ENCODE measurements at places on chromosomes 3 and 15.

GRCh38 chr3:48697952-48698351 lies 12.2 kb upstream of the NCKIPSD start:
- DNase-seq = no peak

DNA sequence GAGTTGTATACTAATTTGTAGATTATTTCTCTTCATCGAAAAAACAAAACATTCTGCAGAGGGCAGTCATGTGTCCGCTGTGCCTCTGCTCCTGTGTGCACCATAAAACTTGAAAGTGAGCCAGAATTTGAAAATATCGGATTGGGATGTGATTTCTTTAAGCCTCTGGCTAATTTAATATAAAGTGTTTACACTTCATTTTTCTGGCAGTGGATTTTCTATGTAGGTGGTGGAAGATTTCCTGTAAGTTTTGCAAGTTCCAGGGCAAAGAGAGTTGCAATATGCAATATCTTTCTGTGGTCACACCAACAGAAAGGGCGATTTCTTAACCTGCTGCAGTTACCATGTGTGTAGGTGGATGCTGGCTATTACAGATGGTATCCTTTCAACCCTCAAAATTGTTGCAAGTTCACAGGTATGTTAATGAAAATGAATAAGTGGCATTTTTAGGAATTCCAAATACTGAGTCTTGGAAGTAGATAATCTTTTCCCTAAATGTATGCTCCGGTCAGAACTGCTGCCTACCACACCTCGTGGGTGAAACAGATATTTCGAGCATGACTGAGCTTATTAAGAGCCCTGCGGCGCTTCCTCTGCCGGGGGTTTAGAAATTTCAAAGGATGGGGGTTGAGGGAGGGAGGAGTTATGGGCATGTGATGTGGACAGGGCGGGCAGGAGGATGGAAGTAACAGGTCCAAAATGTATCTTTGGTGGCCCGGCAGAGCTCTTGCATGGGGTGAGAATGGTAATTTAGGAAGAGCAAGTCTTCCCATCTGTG lies 134.0 kb downstream of the PGPEP1L start:
- DNase-seq = no peak

DNA sequence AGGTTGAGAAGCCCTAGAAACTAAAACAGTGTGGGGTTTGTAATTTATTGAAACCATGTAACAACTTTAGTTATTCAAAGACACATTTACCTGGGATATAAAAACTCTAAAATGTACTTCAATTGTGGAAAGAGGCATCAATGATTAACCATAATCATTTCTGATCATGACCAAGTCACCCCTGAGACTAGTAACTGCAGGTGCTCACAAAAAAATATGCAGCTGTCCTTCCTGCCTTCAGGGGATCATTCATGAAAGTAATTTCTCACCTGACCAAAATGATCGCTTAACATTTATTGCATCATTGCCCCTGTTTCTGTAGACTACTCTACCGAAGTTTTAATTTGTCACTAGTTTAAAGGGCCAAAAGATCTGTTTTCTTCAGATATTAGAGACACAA lies 9.0 kb downstream of the ACP3 start:
- DNase-seq = no peak

GRCh38 chr15:77753281-77753873 lies 120.7 kb upstream of the LINGO1 start:
- peak; percentile 0 for DNase-seq

DNA sequence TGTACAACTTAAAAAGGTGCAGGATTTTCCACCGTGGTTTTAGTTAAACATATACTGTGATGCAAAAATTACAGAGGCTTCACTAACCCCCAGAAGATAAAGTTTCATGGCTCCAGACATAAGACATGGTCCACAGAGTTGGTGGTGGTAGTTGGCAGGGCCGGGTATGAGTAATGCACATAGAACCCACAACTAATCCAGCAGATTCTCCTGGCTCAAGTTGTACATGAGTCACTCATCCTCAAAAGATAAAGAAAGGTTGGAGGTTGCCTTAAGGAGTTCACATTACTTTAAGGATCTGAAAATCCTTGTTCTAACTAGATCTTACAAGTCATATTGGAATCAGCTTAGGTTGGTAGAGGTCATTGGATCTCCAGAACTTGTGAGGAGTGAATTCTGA lies 98.3 kb upstream of the ZBTB20 start:
- DNase-seq = peak; percentile 74

DNA sequence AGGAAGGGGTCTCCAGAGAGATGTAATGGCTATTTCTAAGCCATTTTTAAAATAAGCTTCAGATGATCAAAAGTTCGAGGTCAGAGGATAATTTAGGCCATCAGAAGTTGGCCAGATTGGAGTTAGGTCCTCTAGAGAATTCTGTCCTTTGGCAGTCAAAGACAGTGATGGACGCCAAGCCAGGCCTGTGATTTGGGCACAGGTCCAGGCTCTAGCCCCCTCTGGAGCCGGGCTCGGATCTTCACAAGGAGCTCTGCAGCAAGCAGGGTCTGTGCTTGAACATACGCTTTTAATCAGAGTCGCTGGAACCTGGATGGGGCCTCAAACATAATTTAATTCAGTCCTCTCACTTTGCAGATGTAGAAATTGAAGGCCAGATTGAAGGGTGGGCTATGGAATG lies 151.4 kb upstream of the BCL6 start:
- no peak for DNase-seq

DNA sequence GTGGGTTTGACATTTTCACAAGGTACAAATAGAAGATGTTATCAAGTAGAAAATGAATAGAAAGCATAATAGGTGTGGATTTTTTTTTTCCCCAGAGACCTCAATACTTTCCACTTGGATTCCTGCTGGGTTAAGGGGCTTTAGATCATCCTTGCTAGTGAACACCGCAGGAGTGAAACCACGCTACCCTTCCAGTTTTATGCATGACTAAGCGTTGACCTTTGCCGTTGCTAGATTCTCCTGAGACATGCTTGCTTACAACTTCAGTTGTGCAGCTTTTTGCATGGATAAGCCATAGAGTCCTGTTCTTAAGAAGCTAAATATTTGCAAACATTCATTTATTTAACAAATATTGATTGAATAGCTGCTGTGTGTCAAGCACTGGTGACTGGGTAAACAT lies 299.7 kb upstream of the LMCD1 start:
- no peak for DNase-seq

- no peak for DNase-seq
These were observed 207.8 kb downstream of the PLCL2 start for GRCh38 chr3:17092583-17092933.

GRCh38 chr3:158911586-158911985 lies 109.7 kb downstream of the MFSD1 start:
- no peak for DNase-seq

DNA sequence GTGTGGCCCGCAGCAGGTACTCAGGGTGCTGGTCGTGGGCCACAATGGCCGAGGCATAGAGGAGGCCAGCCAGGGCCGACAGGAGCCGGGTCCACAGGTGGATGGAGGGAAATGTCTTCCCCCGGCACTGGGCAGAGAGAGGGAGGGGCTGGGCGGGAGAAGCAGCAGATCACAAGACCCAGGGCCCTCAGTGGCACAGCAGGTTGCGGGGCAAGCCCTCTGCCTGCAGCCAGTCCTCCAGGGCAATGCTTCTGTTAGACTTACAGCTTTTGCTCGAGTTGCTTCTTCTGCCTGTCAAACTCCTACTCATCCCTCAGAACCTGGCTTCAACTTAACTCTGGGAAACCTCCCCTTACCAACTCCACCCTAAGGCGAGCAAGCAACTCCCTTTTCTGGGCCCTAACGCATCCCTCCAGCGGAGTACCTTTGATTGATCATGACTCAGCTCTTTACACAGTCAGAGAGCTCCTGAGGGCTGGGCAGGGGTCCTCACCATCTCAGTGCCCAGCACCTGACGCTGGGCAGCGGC lies 16.0 kb downstream of the TMEM44 start:
- DNase-seq = no peak

DNA sequence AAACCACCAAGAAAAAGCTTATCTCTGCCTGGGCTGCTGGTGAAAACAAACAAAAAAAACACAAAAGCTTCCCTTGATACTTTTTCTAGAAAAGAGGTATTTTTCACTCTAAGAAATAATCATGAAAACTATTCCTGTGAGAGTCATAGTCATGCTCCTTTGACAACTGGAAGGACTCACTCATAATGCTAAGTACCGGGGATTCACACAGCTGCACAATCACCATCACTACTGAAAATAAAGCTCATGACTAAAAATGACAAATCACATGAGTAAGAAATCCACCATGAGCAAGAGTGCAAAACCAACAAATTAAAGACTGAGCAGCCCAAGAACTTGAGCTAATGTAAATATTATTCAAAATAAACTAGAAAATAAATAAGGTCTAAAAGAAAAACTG lies 10.6 kb upstream of the POU1F1 start:
- peak; percentile 4 for DNase-seq
